ENCODE measurements at places on chromosomes 2 and 18.

GRCh38 chr2:179550214-179550613 is 285.6 kb upstream of the SESTD1 start:
- DNase-seq = no peak

DNA sequence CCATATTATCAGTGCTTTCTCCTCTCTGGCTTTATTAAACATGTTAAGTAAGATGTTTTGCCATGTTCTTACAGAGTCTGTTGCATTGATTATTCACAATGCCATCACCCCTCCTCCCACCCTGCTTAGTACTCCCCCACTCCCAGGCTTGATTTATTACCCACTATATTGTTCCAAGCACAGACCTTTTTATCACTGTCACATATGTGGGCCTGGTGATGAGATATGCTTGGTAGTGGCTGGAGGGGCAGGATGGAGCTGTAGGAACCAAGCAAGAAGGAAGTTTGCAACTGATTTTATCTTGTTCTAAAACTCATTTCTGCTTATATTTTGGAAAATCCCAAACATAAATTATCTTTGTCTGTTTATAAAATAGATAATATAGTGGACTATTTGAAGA is 748.2 kb upstream of the CELF4 start:
- no peak for DNase-seq

- DNase-seq = no peak
Measured at GRCh38 chr2:99926986-99927385, 215.4 kb downstream of the AFF3 start.

GRCh38 chr18:40360558-40360957 is 1594.5 kb upstream of the PIK3C3 start:
- no peak for DNase-seq

- DNase-seq = no peak
Measured at GRCh38 chr2:145775591-145775990, 1255.7 kb upstream of the ZEB2 start.

- DNase-seq = no peak
Measured at GRCh38 chr2:158251356-158251755, 149.7 kb downstream of the UPP2 start.

- no peak for DNase-seq
Measured at GRCh38 chr2:170024721-170025120, 153.2 kb upstream of the MYO3B start.

GRCh38 chr2:133676392-133677130 is 108.3 kb upstream of the NCKAP5 start:
- DNase-seq = no peak

DNA sequence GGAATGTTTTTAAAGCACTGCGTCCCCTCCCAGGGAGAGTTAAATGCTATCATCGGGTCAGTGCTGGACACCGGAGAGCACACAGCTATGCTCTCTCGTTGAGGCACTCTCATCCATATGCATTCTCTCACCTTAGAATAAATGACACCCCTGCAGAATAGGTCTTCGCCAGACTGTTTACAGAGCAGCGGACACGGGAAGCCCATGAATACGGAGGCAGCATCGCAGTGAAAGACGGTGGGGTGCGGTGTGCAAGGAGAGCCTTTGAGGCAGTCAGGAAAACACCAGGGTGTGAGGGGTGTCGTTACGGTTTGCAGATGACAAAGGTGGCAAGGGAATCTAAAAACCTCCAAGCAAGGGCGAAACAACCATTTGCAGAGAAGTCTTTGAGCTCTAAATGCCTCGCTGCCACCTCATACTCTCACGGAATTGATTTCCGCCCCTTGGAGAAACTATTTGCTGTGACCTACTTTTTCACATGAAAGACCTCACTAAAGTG is 169.2 kb upstream of the FHL2 start:
- DNase-seq = no peak

- DNase-seq = peak; percentile 92
Measured at GRCh38 chr2:96305091-96305978, at the start of gene SNRNP200. Gene SNRNP200, minus strand, starts transcription at chr2:96305546. Its CDS starts 109 bp downstream, at chr2:96305437.

DNA sequence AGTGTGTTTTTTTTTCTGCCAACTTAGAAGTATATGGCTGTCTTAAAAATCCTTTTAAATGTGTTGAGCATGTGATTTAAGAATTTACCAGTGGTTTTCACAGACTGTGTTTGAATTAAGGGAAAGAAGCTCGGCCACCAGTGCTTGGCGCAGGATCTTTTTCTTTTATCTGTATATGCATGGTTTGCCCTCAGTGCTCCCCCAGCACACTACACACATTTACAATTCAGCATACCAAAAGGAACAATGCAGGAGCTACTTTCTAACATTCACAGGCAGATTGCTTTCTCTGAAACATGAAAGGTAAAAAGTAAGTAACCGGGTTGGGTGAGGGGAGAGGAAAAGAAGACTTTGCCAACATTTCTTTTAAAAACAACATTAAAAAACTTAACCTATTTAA is 3.9 kb downstream of the SALL3 start:
- no peak for DNase-seq

GRCh38 chr2:204313256-204313655 is 232.0 kb upstream of the PARD3B start:
- DNase-seq = no peak

- DNase-seq = no peak
Measured at GRCh38 chr2:24985511-24985910, 13.8 kb upstream of the DNAJC27 start.

DNA sequence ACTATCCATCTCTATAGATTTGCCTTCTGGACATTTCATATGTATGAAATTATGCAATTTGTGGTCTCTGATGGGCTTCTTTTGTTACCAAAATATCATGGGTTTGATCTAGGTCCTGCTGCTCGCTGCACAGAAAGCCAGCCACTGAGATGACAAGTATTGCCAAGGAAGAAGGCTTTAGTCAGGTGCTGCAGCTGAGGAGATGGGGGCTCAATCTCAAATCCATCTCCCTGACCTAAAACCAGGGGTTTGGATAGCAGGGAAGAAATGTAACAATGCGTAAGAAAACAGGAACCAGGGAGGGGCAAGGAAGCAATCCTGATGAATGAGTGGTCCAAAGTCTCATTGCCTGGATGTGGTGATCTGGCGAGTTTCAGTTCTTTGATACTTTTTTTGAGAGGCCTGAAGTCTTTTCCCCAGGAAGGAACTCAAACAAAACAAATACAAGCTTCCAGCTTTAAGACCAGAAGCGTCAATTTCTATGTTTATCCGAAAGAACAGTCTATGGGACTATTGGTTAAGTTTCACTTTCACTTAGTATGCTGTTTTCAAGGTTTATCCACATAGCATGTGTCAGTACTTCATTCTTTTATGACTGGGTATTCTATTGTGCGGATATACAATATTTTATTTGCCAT is 3.4 kb upstream of the CKAP2L start:
- no peak for DNase-seq

- no peak for DNase-seq
Measured at GRCh38 chr2:220437938-220438337, 810.5 kb downstream of the SLC4A3 start.

DNA sequence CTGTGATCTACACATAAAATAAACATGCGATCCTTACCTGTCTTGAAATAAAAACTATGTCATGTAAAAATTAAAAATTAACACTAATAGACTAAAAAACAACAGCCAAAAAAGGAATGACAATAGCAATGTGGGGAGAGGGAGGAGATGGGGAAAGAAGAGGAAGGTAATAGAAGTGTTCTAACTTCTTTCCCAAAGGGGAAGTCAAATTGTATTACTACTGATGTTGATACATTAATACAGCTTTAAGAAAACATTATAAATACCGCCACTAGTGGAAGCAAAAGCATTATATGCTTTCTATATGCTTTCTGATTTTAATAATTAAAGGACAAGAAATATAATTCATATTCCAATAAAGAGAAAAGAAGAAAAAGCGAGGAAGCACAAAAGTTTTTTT is 22.2 kb downstream of the ZNF516 start:
- no peak for DNase-seq

DNA sequence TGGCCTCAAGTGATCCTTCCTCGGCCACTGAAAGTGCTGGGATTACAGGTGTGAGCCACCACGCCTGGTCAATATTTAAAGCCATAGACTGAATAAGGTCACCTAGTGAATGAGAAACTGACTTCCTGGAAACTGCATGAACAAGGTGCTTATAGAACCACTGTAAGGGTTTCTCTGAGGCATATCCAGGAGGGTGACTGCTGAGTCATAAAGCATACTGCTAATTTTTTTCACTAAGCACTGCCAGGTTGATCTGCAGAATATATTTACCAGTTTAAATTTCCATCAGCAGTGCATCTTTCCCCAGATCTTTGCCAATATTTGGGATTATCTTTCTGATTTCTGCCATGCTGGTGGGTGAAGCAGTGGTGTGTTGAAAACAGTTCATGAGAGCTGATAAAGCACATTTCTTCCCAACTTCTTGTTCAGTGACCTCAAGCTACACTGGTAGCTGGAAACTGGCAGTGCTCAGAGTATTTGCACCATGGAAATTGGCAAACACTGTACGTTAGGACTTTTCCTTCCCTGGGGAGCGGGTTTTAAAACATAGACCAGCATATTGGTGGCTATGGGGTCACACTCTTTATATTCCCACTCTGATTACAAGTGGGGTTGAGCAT is 4.2 kb upstream of the CLIP4 start:
- no peak for DNase-seq

DNA sequence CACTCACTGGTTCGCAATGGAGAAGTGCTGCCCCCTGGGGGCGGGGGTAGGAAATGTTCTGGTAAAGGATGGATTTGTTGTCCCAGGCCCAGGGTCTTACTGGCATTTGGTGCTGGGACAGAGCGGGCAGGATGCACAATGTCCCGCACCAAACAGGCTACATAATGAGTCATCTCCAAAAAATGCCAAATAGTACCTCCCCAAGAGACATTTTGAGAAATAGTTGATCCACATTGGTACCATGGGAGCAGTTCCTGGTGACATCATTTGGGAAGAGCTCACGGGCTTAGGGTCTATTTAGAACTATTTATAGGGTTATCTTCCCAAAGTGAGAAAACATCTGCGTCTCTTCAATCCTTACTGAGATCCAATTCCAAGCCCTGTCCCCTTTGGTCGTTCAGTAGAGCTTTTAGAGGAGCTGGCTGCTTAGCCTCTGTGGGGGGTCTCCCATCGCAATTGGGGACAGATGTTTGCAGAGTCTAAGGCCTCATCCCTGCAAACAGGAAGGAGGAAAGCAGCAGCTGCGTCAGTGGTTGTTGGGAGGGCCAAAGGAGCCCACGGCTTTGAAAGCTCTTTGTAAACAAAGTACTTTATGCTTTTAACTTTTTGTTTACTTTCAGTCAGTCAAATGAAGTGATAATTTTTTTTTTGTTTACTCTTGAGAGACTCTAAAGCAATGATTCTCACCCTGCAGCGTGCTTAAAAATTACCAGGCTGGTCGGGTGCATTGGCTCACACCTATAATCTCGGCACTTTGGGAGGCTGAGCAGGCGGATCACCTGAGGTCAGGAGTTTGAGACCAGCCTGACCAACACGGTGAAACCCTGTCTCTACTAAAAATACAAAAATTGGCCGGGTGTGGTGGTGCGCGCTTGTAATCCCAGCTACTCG is 49.3 kb downstream of the GREB1 start:
- DNase-seq = peak; percentile 61

GRCh38 chr18:13608791-13609532 is 117.4 kb downstream of the FAM210A start:
- peak; percentile 42 for DNase-seq

DNA sequence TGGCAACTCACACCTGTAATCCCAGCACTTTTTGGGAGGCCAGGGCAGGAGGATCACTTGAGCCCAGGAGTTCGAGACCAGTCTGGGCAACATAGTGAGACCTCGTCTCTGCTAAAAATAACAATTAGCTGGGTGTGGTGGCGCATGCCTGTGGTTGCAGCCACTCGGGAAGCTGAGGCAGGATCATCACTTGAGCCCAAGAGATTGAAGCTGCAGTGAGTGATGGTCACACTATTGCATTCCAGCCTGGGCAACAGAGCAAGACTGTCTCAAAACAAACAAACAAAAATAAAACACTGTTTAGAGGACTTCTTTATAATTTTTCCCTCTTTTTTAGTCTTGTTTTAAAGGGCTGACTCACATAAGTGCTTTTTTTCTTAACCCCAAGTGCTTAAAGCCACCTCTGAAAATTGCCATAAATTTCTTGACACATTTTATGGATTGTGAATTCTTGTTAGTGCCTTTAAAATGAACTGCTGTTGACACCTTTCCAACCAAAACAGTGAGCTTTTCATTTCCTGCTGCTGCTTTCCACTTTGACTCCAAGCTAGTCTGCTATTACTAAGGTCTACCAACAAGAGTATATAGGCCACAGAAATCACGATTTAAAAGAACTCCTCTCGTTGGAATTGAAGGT is 41.7 kb downstream of the CYP20A1 start:
- DNase-seq = no peak

GRCh38 chr2:103288696-103289095 is 526.9 kb downstream of the TMEM182 start:
- DNase-seq = no peak

GRCh38 chr2:145919477-145919876 is 1399.6 kb upstream of the ZEB2 start:
- no peak for DNase-seq

DNA sequence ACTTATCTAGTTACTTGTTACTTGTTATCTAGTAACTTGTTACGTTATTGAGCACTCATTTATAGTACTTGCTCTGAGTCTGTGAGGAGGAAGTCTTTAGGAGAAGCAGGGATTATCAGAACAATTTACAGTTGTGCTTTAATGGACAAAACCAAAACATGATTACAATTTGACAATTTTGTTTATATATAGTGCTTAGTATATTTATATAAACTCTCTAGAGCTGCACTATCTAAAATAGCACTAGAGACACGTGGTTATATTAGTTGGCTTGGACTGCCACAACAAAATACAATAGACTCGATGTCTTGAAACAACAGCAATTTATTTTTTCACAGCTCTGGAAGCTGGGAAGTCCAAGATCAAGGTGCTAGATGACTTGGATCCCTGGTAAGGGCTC is 78.4 kb downstream of the BMPR2 start:
- DNase-seq = no peak

DNA sequence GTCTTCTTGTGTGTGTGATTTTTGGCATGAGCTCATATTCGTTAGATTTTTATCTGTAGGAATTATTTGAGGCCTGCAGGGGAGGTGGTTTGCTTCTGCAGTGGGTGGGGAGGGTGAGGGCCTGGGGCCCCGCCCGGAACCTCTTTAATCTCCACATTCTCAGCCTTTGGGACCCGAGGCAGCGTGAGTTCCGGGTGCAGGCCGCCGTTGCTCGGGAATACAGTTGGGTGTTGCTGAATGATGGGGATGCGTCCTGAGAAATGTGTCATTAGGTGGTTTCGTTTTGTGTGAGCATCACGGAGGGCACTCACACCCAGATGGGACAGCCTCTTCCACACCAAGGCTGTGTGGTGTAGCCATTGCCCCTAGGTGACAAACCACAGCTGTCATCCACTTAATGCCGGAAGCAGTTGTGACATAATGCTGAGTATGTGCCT is 13.7 kb upstream of the GAL3ST2 start:
- DNase-seq = peak; percentile 52

DNA sequence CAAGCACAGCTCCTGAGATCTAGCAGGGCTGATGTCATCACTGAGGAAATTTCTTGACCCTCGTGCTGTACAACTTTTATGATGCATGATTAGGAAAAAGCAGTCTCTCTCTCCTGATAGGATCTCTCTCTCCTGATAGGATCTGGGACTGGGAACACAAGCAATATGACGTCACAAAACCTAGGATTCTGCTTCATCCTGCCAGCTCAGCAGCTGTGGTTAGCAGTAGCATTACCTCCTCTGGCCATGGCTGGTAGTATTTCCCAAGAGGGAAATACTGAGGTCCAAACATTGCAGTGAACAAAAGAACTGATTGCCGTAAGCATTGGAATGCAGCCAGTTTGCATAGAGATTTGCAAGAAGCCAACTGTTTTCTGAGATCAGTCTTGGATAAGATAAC is 521.2 kb upstream of the POU3F3 start:
- DNase-seq = no peak

Measured in activated CD4-positive, alpha-beta T cell treated with anti-CD3 and anti-CD28 coated beads, Interleukin-2, amount 10 ng/mL, durations not matched to agents 7 days and 5 days (primary cell).